ENCODE measurements at places on chromosomes 16 and 17.

DNA sequence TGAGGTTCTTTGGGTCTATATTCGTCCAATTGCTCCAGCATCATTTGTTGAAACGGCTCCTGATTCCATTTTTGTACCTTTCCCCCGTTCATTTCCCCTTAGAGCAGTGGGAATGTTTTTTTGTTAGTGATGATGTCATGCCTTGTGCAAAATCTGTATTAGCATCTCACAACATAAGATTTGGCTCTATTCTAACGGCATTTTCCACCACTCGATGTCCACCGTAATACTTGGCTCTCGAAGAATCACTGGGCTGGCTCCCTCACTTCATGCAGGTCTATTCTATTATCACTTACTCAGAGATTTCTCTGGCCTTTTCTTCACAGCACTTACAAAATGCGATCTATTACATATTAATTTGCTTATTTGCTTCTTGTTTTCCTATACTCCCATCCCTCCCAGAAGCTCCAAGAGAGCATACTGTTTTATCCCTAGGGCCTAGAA, 571 bp upstream of the NME1 start:
- DNase-seq = no peak

DNA sequence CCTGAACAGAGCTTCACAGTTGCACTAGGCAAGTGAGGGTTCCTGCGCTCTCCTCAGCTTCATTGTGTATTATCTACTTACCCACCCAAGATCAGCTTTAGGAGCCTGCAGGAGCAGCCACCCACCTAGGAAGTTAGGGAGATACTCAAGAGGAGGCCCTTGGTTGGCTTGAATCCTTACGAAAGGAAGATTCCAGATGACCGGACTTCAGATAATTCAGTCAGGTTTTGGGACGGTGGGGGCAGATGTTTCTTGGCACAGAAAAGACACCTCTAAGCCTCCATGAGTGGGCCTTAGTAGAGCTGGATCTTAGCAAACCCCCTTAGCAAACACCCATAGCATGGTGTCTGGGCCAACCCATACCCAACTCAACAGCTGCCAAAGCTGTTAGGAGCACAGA, 2.4 kb upstream of the CBFB start:
- DNase-seq = no peak

GRCh38 chr17:81468770-81469121, 43.9 kb downstream of the ACTG1 start:
- no peak for DNase-seq

DNA sequence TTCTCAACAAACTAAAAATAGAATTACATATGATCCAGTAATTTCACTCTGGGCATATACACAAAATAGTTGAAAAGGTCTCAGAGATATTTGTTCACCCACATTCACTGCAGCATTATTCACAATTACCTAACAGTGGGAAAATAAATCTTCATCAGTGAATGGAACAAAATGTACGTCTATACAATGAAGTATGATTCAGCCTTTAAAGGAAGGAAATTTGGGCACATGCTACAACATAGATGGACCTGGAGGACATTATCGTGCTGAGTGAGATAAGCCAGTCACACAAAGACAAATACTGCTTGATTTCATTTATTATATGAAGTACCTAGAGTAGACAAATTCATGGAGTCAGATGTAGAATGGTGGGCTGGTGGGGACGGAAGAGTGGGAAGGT, 47.0 kb downstream of the MFSD11 start:
- DNase-seq = no peak

- DNase-seq = no peak
Observed at GRCh38 chr17:30326809-30327208, 7.0 kb downstream of the TMIGD1 start.

- no peak for DNase-seq
Observed at GRCh38 chr16:89393738-89394406, 96.5 kb downstream of the ANKRD11 start.

DNA sequence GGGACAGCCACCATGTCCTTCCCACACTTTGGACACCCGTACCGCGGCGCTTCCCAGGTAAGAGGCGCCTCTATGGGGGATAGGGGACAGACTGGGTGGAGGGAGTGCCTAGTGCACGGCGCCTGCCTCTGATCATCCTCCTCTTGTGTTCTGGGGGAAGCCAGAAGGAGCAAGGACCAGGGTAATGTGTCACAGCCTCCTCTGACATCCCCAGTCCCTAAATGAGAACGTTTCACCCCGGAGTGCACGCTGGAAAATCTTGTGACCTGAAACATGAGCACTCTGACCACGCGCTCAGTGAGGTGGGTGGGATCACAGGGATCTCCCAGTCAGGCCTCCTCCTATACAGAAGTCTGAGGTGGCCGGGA, 1.1 kb downstream of the IRX6 start:
- DNase-seq = no peak
